Inflammatory macrophage treated with lipopolysaccharide for 1 hour (primary cell): ENCODE measurements at places on chromosomes 13 and 19.

DNA sequence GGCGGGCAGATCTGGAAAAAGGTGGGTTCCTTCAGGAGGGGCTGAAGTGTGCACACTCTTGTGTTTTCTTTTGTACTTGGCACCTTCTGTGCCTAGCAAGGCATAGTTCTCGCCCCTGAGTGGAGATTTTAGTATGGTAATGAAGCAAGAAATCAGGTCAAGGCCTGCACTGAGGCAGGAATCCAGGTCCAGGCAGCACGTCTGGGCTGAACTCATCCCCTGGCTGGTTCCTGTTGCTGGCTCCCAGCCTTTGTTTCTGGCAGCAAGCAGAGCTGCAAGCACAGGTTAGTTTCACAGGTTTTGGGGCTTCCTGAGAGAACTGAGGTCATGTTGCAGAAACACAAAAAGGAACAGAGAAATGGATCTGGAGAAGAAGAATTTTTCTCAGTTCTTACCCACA lies 21.2 kb downstream of the SIGLEC7 start:
- no peak for DNase-seq

DNA sequence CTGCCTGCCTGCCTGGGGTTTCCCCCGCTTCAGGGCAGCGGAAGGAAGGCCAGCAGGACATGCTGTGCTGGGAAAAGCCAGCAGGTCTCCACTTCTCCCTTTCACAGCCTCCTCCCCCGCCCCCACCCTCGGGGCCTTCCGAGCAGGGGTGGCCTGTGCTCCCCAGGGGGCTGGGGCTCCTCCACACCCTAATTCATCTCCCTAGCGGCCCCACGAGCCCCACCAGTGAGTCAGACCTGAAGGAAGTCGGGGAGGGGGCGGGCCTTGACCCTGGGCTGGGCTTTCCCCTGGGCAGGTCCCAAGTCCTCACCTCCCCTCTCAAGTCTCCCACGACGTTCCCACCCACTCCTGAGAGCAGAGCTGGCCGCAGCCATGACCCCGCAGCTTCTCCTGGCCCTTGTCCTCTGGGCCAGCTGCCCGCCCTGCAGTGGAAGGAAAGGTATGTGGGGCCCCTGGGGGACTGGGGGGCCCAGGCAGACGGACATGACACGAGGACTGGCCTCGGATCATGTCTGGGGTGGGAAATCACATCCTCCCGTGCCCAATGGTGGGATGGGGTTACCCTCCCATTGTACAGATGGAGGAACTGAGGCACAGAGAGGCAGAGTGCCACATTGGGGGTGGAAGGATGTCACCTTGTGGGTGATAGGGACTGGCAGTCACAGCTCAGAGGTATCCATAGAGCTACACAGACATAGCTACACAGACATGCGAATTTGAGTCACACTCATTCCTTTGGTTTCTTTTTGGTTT lies at the start of gene EBI3:
Gene EBI3 (plus strand): TSS at position 345 of the 753 bp plus-strand sequence. CDS start 28 bp downstream, at position 373.
- peak; percentile 99 for DNase-seq

DNA sequence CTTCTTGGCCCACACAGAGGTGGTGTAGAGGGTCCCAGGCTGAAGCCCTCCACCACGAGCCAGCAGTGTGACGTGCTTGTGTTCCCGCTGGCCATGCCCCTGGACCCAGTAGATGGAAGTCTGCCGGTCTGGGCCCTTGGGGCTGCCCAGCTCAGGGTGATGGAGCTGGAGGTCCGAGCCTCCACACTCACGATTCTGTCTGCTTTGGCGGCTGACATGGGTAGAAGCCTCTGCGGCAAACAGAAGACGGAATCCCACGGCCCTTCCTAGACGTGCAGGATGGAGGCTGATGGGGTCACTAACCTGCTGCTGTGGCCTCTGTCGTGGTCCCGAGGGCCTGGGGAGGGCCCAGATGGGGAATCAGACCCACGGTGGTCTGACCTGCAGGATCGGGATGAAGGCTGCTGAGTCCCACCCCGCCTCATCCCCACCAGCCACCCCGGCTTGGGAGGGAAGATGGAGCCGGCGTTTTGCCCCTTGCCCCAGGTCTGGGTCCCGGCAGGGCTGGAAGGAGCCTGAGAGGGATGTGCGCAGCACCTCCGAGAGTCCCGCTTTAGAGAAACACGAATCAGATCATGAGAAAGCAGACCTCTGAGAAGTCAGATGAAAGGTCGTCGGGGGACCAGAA lies 4.4 kb downstream of the TMEM86B start:
- no peak for DNase-seq

DNA sequence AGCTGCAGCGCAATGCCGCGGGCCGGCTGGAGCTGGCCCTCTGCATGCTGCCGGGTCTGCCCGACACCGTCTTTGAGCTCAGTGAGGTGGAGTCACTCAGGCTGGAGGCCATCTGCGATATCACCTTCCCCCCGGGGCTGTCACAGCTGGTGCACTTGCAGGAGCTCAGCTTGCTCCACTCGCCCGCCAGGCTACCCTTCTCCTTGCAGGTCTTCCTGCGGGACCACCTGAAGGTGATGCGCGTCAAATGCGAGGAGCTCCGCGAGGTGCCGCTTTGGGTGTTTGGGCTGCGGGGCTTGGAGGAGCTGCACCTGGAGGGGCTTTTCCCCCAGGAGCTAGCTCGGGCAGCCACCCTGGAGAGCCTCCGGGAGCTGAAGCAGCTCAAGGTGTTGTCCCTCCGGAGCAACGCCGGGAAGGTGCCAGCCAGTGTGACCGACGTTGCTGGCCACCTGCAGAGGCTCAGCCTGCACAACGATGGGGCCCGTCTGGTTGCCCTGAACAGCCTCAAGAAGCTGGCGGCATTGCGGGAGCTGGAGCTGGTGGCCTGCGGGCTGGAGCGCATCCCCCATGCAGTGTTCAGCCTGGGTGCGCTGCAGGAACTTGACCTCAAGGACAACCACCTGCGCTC lies 3.8 kb upstream of the MAP2K7 start:
- DNase-seq, result no peak
